Non-pigmented ciliary epithelial cell (primary cell): ENCODE measurements at places on chromosomes 16 and 17.

- no peak for DNase-seq
Measured at GRCh38 chr17:34435182-34435928, 72.3 kb upstream of the CCL1 start.

DNA sequence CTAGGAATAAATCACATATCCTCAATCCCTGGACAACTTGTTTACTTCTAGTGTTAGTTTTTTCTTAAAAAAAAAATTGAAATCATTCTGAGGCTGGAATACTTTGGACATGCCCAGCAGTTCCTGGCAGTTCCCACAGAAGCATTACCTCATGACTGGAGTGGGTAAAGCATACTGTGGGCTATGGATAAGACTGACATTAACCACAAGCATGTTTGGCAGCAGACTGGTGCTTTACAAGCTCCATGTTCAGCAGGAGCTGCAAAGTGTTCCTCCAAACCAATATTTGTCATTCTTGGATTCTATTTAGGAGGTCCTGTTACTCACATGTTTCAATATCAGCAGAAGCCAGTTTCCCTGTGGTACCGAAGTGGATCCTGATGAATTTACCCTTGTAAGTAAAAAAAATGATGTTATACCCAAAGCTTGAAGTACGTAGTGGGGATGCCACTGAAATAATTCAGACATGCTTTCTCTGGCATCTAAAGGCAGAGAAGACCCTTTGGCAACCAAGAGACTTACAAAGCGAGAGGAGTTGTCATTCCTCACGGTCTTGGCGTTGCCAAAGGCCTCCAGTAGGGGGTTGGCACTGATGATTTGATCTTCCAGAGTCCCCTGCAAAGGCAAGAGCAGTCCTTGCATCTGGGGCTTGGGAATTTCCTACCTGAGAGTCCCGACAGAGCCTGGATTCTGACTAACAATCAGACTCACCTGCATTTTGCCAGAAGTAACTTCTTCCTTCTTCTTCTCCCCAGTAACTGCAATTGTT lies 4.9 kb downstream of the MYH1 start:
- no peak for DNase-seq

- no peak for DNase-seq
Measured at GRCh38 chr16:70419384-70420327, 19.2 kb downstream of the ST3GAL2 start.

DNA sequence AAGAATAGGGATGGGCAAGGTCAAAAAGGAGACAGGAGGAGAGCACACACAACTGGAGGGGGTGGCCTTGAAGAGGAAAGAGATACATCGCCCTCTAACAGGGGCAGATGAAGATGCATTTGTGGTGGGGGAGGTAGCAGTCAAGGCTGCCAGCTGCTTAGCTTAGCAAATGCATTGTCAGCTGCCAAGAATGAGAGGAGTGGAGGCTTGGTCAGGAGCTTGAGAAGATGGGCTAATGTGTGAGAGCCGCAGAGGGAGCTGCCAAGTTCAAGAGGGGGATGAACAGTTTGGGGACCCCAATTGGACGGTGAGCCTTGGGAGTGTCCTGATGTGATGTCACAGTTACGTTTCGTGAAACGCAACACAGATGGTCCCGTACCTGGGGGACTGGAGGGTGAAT lies 28.9 kb upstream of the GNA13 start:
- DNase-seq = no peak

DNA sequence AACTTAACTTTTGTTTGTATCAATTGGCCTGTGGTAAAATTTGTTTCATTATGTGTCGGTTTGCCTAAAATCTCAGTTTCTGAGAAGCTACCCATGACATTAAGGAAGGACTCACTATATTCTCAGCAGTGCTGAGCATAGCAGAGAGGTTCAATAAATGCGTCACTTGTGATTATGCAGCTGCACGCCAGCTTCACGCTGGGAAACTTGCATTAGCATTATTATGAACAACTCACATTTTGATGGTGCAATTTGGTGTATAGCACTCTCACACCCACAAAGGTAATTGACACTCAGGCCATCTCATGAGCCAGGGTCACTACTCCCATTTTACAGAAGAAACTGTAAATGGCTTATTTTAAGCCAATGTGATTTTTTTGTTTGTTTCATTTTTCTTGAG lies 80.6 kb upstream of the SALL1 start:
- no peak for DNase-seq

GRCh38 chr16:49799172-49799571 lies 56.7 kb downstream of the ZNF423 start:
- no peak for DNase-seq

- DNase-seq = no peak
Measured at GRCh38 chr17:38463451-38463858, 35.2 kb downstream of the ARHGAP23 start.

- no peak for DNase-seq
Measured at GRCh38 chr16:22250522-22250921, 44.4 kb downstream of the EEF2K start.

- DNase-seq = no peak
Measured at GRCh38 chr16:55078699-55079410, 148.2 kb downstream of the IRX5 start.

GRCh38 chr16:28975158-28975599 lies 601 bp downstream of the SPNS1 start:
- DNase-seq = no peak

GRCh38 chr16:69435977-69436820 lies 11.8 kb downstream of the CYB5B start:
- no peak for DNase-seq

GRCh38 chr16:75701361-75701760 lies at the start of gene DUXB:
Gene DUXB (minus strand): TSS chr16:75701461. CDS start chr16:75701418, 43 bp downstream.
- no peak for DNase-seq

DNA sequence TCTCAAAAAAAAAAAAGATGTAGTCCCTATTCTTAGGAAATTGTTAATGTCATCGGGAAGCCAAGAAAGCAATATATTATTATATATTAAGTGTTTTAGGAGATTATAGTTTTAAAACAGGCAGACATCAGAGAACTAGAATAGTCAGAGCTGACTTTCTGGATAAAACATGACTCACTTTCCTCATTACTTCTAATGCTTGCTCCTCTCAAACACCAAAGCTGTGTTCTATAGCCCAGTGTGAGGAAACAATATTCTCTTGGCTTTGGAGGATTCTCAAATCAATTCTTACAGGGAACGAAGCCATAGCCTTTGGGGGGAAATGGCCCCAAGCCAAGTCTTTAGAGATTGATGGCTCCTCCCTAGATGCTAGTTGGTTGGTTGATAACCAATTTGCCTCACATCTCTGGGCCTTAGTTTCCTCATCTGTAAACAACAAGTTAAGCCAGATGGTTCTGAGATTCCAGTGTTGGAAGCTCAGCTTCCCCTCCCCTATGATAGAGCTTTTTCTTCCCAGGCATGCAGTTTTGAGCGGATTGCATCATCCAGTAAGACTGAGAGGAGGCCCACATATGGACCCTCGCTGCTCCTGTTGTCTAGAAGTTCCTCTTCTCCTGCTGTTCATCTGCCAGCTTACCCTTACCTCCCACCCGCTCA lies 12.4 kb downstream of the NMT1 start:
- peak; percentile 63 for DNase-seq

DNA sequence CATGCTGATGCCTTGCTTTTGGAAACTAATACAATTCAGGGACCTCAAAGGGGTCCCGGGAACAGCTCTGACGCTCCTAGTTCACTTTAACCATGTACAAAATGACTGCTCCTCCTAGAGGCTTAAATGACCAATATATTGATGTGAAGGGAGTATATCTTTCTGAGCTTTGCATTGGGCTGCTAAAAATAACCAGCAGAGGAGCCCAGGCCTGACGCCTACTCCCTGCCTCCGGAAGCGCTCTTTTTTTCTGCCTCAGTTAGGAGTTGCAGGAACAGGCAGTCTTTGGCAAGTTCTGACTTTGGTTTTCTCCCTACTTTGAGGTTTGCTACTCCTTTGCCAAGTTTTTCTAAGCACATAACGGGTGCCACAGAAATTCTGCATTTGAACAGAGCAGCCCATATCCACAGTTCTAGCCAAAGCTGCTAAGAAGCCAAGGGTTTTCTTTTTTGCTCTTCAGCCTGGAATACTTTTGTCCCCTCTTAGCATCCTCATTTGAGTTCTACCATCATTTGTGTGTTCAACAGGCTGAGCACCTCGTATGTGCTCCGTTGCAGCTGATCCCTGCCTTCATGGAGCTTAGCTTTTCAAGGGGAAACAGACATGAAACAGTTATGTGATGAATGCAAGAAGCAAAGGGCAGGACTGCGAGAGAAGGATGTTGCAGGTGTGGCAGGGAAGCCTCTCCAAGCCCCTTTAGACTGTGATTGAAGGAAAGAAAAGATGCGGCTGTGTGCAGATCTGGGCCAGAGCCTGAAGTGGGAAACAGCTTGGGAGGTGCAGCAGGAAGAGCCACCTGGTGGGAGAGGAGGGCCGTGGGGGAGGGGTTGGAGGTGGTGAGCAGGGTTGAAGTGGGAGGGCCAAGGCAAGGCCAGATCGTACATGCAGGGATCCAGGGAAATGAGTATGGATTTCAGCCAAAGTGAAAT lies 2.8 kb upstream of the NAGPA start:
- no peak for DNase-seq

DNA sequence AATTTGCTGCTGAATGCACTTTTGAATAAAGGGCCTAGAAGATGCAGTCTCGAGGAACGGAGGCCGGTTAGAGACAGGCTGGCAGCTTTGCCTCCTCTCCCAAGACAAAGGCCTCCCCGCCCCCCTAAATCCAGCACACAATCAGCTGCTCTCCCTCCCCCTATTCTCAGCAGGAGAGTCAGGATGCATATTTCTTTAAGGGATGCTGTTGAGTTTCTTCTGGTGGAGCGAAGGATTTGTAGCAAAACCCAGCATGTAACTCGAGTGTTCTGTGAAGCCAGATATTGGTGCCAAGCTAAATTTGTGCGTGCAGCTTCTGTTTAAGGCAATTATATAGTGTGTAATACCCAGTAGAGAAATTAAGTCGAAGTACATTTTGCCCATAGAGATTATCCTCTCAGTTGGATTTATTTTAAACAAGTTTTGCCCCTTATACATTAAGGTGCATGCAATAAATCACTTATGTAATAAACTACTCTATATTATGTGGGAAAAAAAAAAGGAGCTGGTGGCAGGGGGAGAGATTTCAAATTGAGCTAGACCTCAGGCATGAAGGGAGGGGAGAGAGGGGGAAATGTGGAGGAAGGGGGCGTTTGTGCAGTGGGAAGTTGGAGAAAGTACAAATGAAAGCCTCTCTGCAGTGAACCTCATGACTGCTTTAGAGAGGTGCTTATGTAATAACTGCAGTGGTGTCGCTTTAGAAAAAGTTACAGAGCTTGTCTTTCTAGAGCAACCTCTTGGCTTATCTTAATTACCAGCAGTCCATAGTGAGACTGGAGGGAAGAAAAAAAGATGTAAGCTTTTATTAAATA lies 599.2 kb downstream of the MAF start:
- no peak for DNase-seq

DNA sequence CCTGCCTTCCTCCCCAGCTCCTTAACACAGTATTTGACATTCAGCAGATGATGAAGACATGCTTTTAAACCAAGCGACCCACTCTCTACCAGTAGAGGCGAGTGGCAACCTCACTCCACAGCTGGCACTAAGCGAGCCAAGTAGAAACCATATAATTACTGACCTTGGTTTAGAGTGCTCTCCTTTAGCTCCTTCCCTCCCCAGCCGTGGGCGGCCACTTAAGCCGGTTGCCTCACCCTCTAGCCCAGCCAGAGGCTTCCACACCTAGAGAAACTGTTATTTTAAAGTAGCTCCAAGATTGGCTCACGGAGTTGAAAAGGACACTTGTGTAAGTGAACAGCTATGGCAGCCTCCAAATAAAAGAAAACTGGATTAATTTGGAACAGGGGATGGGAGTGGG lies 109.1 kb upstream of the CRHR1 start:
- DNase-seq = no peak

- DNase-seq = no peak
Measured at GRCh38 chr17:10094797-10095196, 103.6 kb downstream of the GAS7 start.

GRCh38 chr16:24430954-24431760 lies 108.2 kb upstream of the RBBP6 start:
- no peak for DNase-seq

- DNase-seq = no peak
Measured at GRCh38 chr16:9013508-9013864, 49.8 kb upstream of the USP7 start.

DNA sequence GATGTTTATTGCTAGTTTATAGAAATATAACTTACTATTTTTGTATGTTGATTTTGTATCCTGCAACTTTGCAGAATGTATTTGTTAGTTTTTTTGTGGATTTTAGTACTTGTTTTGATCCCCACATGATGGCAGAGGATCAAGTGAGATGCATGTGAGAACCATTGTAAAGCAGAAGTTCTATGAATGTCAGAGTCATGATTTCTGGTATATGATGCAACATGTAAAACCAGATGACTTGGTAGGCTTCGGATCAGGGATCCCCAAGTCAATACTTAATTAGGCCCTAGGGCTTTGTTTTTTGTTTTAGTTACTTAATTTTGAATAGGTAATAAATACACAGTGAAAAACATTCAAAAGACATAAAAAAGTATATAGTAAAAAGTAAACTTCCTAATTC lies 45.8 kb downstream of the ESRP2 start:
- no peak for DNase-seq

GRCh38 chr17:50931144-50931908 lies 65.2 kb upstream of the TOB1 start:
- DNase-seq = peak; percentile 48

DNA sequence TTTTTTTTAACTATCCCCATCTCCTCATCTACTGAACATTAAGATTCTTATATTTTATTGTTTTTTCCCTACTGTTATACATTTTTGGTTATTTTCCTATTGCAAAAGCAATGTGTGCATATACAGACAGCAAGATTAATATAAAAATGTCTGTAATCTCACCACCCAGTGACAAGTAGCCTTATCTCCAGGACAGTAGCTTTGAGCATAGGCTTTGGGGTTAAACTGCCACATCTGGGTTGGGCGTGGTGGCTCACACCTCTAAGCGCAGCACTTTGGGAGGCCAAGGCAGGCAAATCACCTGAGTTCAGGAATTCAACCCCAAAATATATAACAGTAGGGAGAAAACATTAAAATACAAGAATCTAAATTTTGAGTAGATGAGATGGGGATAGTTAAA lies 27.4 kb upstream of the SSTR2 start:
- no peak for DNase-seq

GRCh38 chr16:57736419-57737351 lies 1.1 kb downstream of the KATNB1 start:
- peak; percentile 54 for DNase-seq

GRCh38 chr17:56178203-56178602 lies 24.9 kb downstream of the ANKFN1 start:
- DNase-seq = no peak

DNA sequence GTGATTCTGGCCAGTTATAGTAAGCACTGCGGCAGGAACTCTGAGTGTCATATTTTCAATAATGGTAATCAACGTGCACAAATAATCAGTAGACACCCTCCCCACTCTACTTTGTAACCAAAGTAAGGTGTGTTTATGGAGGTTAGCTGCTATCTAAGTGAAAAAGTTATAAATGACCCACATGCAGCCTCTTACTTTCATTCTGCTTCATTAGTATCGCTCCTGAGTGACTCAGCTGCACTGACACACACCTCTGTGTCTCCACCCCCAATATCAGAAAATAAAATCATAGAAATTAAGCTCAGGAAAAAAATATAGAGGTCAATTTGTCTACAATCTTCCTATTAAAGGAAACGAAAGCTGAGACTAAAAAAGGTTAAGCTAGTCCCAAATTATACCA lies 64.1 kb upstream of the TRAP1 start:
- DNase-seq = no peak

GRCh38 chr17:44903012-44903685 lies 3.9 kb upstream of the EFTUD2 start:
- no peak for DNase-seq

GRCh38 chr17:37676115-37676925 lies 33.1 kb upstream of the DDX52 start:
- no peak for DNase-seq

GRCh38 chr16:17426451-17426850 lies 44.3 kb downstream of the XYLT1 start:
- DNase-seq = no peak
